ENCODE measurements at places on chromosomes 12 and 14.

DNA sequence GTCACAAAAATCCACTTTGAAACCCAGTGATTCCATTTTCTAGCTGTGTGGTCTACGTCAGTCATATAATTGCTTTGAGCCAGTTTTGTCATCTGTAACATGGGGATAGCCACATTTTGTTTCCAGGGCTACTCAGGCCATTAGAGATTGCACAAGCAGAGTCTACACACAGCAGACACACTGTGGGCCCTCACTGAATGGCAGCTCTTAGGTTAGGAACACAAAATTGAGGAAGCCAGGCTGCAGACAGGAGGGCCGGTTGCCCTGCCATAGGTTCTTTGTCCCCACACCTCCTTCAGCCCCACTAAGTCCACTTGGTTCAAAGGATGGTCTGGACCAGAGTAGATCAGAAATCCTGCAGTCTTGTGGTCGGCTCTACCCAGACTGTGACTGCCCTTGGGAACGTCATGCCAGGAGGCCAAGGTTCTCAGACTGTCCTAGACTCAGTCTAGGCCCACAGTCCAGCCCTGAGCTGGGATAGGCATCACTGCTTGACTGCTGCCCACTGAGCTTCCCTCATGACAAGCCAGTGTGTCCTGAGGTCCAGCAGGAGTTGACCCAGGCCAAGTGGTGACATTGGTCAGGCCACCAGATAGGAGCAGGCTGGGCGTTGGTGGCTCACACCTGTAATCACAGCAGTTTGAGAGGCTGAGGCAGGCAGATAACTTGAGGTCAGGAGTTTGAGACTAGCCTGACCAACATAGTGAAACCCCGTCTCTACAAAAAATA lies 3.8 kb upstream of the MYH7 start:
- DNase-seq = peak; percentile 37

DNA sequence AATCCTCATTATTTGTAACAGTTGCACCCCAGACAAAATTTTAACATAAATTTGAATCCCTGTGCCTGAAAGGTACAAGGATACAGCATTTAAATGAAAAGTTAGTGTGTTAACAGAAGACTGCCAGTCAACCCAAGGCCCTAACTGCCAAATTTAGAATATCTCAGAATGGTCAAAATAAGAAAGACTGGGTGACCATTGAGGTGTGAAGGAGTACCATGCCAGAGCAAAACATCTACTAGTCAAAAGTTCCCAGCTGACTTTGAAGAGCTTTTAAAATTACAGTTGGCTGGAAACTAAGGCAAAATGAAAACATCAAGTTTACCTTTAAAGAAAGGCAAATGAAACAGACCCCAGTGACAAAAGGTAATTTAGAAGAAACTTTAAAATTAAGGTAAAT lies 18.4 kb downstream of the SAV1 start:
- DNase-seq = no peak

DNA sequence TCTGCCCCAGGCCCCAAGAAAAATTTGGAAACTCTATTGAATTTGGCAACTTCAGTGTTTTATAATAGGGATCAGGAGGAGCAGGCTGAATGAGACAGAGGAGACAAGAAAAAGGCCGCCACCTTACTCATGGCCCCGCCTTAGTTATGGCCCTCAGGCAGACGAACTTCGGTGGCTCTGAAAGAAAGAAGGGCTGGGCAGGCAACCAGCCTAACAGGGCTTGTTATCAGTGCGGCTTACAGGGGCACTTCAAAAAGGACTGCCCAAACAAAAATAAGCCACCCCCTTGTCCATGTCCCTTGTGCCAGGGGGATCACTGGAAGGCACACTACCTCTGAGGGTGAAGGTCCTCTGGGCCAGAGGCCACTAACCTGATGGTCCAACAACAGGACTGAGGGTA lies 146.3 kb upstream of the ATF7IP start:
- no peak for DNase-seq

GRCh38 chr14:93857500-93858283 lies 69.4 kb upstream of the PRIMA1 start:
- no peak for DNase-seq

DNA sequence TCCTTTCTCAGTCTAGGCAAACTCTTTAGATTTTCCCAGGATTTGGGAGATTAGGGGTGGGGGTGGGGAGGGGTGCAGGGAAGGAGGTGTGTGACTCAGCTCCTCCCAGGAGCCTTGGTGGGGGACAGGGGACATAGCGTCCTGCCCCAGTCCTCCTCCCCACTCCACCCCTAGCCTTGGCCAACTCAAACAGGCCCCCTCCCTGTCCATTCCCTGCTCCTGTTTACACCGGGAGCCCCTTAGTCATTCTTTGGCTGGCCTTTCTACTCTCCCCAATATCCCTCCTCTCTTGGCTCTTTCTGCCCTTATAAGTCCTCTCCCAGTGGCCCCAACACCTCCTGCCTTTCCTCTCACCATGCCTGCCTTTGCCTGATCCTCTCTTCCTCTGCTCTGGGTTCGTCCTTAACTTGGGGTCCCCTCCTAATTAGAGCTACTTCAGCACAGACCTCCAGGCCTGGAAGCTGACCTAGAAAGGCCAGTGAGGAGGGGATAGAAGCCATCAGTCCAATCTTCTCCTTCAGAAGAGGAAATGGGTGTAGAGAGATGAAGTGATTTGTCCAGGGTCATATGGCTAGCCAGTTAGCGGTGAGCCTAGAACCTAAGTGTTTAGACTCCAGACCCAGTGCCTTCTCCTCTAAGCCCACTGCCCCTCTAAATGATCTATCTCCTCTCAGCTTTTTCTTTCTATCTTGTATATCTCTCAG lies 2.3 kb upstream of the ITGA5 start:
- no peak for DNase-seq

DNA sequence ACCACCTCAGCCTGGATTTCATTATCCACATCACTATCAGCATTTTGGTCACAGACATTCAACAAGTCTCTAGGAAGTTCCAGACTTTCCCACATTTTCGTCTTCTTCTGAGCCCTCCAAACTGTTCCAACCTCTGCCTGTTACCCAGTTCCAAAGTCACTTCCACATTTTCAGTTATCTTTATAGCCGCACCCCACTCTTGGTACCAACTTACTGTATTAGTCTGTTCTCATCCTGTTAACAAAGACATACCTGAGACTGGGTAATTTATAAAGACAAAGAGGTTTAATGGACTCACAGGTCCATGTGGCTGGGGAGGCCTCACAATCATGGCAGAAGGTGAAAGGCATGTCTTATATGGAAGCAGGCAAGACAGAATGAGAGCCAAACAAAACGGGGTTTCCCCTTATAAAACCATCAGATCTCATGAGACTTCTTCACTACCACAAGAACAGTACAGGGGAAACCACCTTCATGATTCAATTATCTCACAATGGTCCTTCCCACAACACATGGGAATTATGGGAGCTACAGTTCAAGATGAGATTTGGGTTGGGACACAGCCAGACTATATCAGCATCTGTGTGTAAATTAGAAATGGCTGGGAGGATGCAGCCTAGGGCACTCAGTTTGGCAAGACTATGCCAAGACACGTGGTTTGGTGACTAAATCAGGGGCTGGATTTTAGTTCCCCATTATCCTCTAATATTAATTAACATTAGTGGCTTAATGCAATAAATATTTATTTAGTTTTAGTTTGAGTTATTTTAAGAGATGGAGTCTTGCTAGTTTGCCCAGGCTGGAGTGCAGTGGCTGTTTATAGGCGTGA lies 16.2 kb upstream of the FUT8 start:
- no peak for DNase-seq

DNA sequence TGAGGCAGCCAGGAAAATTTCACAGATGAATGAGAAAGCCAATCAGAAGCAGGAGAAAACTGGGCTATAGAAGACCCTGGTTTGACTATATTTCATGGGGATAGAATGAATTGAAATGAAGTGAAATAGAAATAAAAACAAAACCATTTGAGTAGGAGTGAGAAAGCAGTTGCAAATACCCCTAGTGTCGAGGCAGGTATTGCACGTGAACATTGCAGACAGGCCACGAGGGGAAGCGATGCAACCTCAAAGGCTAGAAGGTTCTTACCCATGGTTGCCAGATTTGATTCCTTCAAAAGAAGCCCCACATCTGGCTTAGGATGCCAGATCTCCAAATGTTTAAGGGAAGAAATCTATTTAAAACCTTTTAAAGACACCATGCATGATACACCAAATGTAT lies 648.9 kb downstream of the VRK1 start:
- DNase-seq = no peak

GRCh38 chr14:91968280-91968679 lies 20.8 kb upstream of the FBLN5 start:
- no peak for DNase-seq

- DNase-seq = no peak
Observed at GRCh38 chr14:53619691-53620231, 336.9 kb downstream of the BMP4 start.

DNA sequence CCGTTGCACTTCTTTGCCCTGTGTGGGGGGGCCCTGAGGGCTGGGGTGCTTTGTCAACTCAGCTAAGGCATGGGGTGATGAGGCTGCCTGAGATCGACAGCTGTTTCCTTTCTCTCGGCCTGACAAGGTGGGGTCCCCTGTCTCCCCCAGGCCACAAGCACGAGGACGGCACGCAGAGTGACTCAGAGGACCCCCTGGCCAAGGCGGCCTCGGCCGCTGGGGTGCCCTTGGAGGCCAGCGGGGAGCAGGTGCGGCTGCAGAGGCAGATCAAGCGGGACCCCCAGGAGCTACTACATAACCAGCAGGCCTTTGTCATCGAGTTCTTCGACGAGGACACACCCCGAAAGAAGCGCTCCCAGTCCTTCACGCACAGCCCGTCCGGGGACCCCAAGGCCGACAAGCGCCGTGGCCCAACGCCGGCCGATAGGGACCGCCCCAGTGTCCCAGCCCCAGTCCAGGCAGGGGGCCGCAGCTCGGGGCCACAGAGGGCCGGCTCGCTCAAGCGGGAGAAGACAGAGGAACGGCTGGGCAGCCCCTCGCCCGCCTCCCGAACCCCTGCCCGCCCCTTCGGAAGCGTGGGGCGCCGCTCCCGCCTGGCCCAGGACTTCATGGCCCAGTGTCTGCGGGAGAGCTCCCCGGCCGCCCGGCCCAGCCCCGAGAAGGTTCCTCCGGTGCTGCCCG lies 18.8 kb downstream of the CEP170B start:
- DNase-seq = no peak

- DNase-seq = no peak
Observed at GRCh38 chr12:74339211-74339610, 198.4 kb upstream of the ATXN7L3B start.

- DNase-seq = no peak
Observed at GRCh38 chr14:104576232-104576969, 3.2 kb upstream of the C14orf180 start.

- peak; percentile 83 for DNase-seq
Observed at GRCh38 chr14:51780006-51780692, 80.3 kb upstream of the GNG2 start.

DNA sequence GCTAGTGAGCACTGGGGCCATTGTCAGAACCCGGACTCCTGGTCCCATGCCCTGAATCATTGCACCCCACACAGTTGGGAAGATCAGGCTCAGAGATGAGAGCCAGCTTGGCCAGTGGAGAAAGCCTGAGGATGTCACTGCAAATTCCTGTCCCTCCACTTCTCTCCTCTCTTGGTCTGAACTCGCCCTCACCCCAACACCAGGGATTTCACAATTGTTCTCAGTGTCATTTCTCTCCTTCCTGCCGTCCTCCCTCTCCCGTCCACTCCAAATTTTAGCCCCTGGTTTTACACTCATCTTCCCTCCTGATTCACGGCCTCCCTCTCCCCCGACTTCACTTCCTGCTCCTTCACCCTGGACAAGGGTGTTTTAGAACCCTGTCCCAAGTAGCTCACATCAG lies 11.1 kb downstream of the KRT75 start:
- DNase-seq = no peak

- DNase-seq = no peak
Observed at GRCh38 chr12:69389831-69390230, 30.3 kb downstream of the YEATS4 start.

GRCh38 chr12:2027351-2027750 lies 23.1 kb upstream of the DCP1B start:
- no peak for DNase-seq

GRCh38 chr12:43206396-43206795 lies 345.6 kb downstream of the ADAMTS20 start:
- DNase-seq = no peak

- DNase-seq = no peak
Observed at GRCh38 chr12:79841248-79841877, 93.5 kb downstream of the PPP1R12A start.

- no peak for DNase-seq
Observed at GRCh38 chr12:55946553-55946952, 15.6 kb downstream of the DGKA start.

DNA sequence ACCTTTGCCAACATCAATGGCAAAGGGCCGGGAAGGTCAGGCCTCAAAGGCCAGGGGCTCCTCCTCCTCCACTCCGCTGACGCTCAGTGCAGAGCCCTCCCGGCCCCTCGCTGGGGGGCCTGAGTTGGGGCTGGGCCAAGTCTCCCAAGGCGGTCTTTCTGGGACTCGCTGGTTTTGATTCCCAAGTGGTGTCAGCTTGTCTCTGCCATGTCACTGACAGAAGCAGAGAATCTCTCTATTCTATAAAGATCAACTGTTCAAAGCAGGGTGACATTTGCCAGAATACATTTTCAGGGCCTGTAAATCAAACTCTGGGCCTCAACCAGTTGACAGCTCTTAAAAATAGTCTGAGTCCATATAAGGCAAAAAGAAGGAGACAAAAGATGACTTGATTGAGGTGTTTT lies 75.9 kb downstream of the CCDC88C start:
- DNase-seq = no peak
